ENCODE measurements at places on chromosomes 3 and 15. TPM values are rescaled to one million over a fixed set of nuclear protein-coding genes. Genes with fewer than 3 reads are reported as not detected.

DNA sequence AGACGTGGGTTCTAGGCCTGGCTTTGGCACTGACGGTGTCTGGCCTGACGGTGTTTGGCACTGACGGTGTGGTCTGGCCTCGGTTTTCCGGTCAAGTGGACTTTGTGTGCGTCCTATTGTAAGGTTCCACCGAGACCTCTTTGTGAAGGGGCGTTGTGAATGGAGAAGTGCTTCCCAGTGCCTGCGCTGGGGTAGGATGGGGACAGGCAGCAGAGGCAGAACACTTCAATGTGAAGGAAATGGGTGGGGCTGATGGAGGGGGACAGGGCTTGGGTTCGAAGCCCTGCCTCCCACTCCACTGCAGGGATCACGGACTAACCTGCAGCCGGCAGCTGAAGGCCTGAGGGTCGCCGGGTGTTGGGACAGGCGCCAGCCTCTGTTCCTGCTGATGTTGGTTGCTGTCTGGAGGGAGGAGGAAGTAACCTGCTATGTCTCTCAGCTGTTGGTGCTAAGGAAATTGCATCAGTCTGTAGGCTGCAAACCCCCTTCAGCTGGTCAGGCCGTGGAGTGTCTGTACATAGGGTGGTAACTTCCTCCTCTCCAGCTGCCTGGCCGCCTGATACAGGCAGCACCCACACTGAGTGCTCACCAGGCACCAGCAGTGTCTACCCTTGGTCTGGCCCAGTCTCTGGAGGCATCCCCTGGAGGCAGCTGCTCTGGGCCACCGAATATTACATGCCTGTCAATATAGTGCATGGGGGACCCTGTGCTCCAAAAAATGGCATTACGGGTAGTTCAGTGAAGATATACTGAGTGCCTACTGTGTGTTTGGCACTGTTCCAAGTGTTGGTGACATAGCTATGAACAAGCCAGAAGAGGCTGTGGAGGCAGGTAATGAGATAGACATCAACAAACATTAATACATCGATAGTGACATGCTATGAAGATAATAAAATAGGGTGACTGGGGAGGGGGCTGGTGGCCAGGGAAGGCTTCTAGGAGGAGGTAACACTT is 1.1 kb downstream of the TM6SF1 start:
- DNase-seq, result peak; percentile 88

DNA sequence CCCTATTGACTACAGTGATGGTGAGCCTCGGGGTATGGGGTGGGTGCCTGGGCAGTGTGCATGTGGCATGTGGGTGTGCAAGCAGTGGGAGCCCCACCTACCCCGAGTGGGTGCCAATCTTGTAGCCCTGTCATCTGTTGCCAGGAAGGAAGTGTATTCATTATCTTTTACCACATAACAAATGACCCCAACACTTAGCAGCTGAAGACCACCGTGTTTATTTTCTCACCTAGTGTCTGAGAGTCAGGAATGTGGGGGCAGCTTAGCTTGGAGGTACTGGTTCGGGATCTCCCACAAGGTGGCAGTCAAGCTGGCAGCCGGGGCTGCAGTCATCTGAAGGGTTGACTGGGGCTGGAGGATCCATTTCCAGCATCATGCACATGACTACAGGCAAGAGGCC is 21.7 kb downstream of the XYLB start:
- no peak for DNase-seq

The BOC gene
- 4.2 TPM for total RNA-seq

GRCh38 chr3:73609655-73610054 is 15.1 kb downstream of the PDZRN3 start:
- no peak for DNase-seq

- DNase-seq, result no peak
These were observed 72.2 kb downstream of the ZNF148 start for GRCh38 chr3:125302932-125303331.

Data from upper lobe of left lung (tissue), 6 donors.